ENCODE measurements at places on chromosomes 11 and 22.

GRCh38 chr11:109140426-109140825 is 281.6 kb upstream of the C11orf87 start:
- DNase-seq, result no peak

- no peak for DNase-seq
Observed at GRCh38 chr22:47107431-47107830, 345.0 kb downstream of the TBC1D22A start.

GRCh38 chr11:97751952-97752351 is 1268.8 kb upstream of the CNTN5 start:
- no peak for DNase-seq

DNA sequence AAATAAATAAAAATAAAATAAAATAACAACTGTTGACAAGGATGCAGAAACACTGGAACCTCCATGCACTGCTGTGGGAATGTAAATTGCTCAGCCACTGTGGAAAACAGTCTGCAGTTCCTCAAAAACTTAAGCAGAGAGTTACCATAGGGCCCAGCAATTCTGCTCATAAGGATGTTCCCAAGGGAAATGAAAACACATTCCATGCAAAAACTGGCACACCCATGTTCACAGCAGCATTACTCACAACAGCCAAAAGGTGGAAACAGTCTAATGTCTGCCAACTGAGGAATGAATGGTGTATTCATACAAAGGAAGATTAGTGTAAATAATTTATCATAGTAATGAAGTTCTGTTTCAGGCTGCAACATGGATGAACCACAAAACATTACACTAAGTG is 3.2 kb upstream of the KRTAP5-10 start:
- DNase-seq, result no peak

DNA sequence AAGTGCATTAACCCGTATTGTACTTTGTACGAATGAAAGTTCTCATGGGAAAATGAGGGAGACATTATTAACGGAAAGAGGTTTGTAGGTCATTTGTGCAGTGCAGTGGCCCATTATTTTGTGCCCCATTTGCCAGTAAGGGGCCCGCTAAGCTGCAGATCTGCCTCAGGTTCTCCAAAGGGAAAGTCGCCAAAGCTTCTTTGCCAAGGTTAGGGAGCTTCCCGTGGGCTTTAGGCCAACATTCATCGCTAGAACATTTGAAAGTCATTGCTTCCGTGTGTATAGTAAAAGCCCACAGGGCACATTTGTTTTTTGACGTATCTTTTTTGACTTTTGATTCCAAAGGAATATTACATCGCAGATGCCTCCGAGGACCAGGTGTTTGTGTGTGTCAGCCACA is 61.0 kb upstream of the SORL1-AS1 start:
- DNase-seq, result no peak

- no peak for DNase-seq
Observed at GRCh38 chr11:11137339-11137738, 215.7 kb downstream of the CSNK2A3 start.

GRCh38 chr11:79119491-79120284 is 321.1 kb downstream of the TENM4 start:
- DNase-seq, result no peak

GRCh38 chr22:35785181-35785923 is 67.7 kb downstream of the APOL5 start:
- no peak for DNase-seq

DNA sequence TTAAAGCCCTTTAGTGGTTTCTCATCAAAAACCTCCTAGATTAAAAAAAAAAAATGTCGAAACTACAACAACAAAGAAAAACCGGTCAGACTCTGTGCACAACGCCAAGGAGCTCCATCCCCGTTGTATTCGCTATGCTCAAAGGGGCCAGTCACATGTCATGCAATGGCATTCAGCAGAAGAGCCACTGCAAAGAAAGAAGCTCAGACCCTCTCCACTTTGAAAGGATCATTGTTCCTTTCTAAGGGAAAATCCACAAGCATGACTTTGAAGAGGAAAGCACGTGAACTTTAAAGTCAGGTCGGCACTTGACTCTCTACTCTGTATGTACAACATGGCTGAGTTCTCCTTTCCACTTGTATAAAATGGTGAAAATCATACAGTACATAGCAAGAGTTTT is 655.6 kb downstream of the ETS1 start:
- DNase-seq, result no peak

DNA sequence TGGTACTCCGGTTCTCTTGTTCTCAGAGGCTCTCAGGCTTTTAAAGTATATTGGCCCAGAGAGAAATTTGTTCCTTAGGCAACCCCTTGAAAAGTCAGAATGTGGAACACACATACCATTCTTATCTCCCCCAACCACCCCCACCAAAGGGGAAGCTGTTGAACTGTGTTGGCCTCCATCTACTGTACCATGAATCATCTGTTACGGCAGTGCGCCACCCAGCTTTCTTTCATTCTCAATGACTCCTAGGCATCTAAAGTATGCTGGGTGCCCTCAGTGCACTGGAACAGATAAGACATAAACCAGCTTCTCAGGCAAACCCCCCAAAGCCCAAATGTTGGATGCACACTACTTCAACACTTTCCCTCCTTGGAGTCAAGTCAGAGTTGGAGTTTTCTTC is 696.2 kb upstream of the TENM4 start:
- DNase-seq, result no peak

GRCh38 chr11:123173040-123173855 is 21.8 kb downstream of the CLMP start:
- DNase-seq, result no peak

- DNase-seq, result no peak
Observed at GRCh38 chr11:706439-706956, 467 bp downstream of the EPS8L2 start.

DNA sequence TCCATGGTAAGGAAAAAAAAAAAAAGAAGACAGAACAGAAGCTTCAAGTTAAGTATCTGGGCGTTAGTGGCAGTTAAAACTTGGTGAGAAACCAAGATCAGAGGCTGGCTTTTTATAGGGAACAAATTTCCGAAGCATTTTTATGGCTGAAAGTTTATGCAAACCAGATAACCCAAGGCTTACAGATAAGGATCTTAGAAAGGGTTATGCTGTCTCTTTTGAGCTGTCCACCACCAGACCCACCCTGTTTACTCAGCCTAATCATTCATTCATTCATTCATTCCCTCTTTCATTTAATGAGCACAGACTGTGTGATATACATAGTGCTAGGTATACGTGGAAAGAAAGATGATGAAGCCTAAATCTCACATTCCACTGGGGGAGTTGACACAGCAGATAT is 89.5 kb downstream of the ME3 start:
- DNase-seq, result no peak

DNA sequence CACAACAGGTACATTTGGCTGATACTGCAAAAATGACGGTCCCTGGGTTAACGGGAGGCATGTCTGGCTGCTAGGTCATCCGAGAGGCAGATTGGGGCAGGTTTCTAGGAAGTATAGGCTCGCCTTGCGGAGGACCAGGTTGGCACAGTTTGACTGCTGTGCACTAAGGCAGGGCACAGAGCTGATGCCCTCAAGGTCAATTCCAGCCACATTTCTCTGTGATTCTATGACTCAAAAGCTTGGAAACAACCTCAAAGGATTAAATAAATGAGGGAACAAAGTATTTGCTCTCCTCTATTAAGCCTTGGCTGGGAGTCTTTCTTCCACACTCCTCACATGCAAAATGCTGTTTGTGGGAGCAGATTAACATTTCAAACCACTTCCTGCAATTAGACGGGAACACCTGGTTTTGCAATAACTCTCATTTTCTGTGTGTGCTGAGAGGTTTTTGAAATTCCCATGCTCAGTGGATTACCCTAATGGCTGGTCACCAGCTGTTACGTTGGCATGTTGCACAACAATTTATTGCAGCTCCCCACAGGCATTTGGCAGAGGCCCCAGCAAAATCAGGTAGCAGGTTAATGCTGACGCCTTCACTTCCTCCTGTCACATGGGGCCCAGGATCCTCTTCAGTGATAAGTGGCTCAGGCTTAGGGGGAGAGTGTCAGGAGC is 61.0 kb upstream of the PLET1 start:
- DNase-seq, result no peak

GRCh38 chr22:30080805-30081204 is 541 bp downstream of the HORMAD2 start:
- no peak for DNase-seq

- DNase-seq, result no peak
Observed at GRCh38 chr11:45423036-45423435, 136.9 kb upstream of the SYT13 start.

DNA sequence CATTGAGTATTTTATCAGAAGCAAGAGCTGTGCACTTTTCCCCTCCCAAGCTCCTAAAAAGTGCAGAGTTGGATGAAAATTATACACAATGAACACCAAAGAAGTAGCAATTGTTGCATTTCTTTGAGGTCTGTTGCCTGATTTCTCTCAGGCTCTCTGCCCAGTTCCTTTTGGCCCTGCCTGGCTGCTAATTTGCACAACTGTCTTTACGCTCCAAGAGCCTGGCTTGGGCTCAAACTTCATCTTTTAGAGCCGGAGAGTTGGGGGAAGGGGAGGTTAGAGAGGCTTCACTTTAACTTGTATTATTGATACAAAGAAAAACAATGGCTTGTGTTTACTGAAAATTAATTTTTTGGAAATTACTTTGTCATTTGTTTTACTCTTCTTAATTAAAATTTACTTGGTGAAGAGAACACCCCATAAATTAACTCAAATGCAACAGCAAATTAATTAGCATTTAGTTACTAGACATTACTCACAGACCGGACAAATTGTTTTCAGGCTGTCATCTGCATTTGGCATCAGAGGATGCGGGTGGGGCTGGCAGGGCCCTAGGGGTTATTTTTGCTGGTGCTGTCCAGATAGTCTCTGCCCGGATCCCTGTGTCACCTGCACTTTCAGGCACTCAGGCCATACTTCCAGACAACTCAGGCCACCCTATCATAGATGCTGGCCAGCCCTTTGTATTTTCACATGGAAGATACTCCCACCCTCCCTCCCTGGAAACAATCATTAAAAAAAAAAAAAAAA is 407.3 kb downstream of the NXPE2 start:
- DNase-seq, result no peak

DNA sequence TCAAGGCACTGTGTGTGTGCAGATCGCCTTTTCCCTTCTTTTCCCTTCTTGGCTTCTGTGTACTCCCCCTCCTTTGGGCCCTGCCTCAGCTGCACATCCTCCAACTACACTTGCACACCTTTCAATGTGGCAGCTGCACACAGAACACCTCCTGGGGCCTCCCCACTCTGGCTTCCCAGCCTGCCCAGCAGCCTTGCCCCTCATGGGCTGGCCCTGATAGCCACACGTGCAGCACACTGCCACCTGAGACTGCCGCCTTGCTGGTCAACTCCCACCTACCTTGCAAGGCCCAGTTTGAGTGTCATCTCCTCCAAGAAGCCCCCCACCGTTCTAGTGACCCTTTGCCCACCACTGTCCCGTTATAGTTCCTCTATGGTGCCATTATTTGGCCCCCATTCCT is 77.3 kb upstream of the ARFGAP3 start:
- DNase-seq, result no peak

DNA sequence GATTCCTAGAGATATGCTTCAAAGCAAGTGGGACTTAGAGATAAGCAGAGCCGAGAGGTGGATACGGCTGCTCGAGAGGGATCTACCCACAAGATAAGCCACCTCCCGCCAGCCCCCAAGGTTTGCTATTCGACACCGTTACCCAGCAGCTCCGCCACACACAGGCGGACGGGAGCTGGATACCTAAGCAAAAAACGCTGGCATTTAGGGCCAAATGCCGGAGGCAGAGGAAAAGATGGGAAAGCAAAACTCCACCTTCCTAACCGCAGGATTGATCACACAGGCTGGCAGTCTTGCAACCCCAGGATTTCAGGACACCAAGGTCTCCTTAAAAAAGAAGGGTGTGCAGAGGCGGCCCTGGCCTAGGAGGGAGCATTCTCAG is 709 bp downstream of the FTH1 start:
- DNase-seq, result no peak

DNA sequence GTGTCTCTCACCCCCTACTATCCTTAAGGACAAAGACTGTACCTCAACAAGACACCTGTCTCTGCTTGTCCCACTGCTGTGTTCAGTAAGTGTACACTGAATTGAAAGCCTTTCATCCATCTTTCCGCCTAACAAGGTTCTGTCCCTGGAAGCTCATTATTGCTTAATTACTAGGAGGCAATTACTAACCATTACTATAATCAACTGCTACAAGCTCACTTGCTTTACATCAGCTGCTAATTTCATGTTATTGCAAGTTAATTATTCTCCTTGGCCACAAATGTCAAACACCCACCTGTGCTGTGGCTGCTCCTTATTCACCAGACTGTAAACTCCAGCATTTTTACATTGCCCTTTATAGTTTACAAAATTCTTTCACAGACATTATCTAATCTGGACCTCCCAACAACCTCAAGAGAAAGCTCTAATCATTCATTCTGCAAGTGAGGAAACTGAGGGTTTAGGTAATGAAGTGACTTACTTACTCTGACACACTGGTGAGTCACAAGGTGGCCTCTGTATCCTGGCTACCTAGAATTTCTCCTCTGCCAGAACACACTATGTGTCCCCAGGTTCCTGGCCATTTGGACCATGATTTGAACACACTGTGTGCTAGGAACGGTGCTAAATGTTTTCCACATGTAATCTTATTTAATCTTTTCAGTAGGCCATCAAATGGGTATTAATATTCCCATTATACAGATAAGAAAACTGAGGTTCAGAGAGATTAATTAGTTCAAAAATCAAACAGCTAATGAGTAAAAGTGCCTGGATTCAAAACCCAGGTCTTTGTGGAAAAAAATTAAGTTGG is 66.7 kb downstream of the RAB30 start:
- DNase-seq, result no peak

GRCh38 chr11:778976-779954 is 2.0 kb upstream of the GATD1 start:
- DNase-seq, result no peak

DNA sequence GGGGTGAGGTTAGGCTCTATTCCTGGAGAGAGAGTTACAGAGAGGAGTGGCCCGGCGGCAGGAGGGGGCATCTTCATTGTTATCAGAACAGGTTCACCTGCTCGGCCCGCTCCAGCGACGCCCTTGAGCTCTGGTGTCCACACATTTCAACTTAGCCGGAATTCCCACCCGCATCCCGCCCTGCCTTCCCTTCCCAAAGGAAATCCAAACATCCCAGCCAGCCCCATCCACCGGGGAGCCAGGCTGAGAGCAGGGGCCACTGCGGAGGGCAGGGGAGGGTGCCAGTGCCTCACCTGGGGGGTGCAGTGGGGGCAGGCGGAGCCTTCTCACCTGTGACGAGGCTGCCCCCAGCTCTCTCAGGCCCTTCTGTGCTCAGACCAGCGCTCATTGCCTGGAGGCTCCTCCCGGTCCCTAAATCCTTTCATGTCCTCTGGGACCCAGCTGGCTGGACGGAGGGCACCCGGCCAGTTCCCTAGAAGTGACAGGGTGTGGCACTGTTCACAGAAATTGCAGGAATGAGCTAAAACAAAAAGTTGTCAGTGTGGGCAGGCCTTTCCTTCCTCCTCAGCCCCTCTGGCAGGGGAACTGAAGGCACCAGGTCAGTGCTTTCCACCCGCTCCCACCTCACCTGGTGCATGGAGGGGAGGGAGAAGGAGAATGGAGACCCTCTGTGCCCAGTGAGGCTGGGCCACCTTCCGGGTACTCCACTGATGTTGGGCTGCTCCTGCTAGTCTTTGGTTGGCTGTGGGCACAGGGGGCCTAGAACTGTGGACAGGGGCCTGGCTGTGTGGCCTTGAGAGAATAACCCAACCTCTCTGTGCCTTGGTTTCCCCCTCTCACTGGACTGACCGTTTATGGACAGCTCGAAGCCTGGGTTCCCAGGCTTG is 2.2 kb upstream of the MRGPRG start:
- DNase-seq, result no peak

All from stimulated activated CD8-positive, alpha-beta memory T cell treated with anti-CD3 and anti-CD28 coated beads, Interleukin-2, amount 100 ng/mL, for 1 hour (primary cell).